CD4-positive, alpha-beta T cell treated with Interleukin-12 subunit alpha and Interleukin-12 subunit beta, for 1 hour (primary cell): ENCODE measurements at places on chromosomes 7 and 10.

- DNase-seq: no peak
Observed at GRCh38 chr7:18700147-18700546, 204.6 kb downstream of the HDAC9 start.

- no peak for DNase-seq
Observed at GRCh38 chr10:58894929-58895328, 281.5 kb upstream of the PHYHIPL start.

DNA sequence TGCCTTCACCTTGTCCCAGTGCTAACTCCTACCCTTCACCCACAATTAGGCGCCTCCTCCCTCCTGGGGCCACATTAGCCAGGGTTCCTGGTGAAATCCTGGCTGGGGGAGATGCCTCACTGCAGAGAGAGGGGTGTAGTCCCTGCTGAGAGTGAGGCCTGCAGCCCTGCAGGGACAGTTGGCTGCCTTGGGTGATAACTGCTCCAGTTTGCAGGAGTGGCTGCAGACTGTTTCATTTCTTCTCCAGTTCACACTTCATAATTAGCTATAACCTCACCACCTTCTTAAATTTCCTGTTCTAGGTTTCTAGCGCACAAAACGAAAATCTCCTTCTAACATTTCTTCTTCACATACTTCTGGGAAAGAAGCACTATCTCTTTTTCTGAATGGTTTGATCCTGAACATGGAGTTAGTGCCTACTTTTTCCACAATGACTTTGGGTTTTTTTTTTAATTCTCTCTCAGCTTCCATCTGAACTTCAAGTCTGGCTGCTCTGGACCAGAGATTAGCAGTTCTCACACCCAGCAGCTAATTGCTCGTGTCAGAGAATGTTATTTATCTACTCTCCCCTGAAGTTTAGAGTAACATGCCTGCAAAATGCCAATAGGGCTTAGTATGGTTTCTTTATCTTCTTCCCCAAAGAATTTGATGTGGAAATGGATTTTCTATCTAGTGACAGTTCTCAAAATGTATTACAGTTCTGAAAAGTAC is 15.5 kb upstream of the JAZF1 start:
- DNase-seq: no peak

DNA sequence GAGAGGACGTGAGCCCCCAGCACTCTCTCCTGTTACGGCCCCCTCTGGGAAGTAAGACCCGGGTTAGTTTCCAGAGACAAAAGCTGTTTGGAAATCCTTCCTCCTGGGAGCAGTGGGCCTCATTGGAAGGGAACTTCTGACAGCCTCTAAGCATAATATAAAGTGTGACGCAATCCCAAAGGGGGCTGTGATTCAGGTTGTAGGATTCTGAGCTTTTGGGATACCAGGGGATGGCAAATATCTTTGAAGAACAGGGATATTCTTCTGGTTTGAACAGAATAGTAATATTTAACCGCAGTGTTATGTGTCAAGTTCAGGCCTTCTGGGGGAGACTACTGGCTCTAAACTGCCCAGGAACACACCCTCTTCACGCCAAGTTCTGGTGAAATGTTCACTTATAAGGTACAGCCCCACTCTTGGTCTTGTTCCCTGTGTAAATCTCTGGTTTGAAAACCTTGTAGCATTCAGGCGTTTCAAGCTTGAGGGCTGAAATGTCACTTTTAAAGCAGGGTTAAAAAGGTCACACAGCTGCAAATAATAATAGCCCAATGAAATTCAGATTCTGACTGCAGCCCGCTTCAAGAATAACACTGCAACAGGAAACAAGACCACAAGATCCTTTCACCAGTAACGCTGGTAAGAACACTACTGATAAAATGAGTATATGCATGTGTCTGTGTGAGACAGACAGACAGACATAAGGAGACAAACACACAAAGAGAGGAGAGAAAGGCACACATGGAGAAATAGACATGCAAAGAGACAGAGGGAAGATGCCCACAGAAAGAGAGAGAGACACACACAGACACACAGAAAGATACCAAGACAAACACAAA is 69.0 kb downstream of the CREB5 start:
- DNase-seq: no peak

- no peak for DNase-seq
Observed at GRCh38 chr7:71285571-71286145, 153.7 kb downstream of the GALNT17 start.

- no peak for DNase-seq
Observed at GRCh38 chr7:120583899-120584586, 273.9 kb downstream of the TSPAN12 start.

DNA sequence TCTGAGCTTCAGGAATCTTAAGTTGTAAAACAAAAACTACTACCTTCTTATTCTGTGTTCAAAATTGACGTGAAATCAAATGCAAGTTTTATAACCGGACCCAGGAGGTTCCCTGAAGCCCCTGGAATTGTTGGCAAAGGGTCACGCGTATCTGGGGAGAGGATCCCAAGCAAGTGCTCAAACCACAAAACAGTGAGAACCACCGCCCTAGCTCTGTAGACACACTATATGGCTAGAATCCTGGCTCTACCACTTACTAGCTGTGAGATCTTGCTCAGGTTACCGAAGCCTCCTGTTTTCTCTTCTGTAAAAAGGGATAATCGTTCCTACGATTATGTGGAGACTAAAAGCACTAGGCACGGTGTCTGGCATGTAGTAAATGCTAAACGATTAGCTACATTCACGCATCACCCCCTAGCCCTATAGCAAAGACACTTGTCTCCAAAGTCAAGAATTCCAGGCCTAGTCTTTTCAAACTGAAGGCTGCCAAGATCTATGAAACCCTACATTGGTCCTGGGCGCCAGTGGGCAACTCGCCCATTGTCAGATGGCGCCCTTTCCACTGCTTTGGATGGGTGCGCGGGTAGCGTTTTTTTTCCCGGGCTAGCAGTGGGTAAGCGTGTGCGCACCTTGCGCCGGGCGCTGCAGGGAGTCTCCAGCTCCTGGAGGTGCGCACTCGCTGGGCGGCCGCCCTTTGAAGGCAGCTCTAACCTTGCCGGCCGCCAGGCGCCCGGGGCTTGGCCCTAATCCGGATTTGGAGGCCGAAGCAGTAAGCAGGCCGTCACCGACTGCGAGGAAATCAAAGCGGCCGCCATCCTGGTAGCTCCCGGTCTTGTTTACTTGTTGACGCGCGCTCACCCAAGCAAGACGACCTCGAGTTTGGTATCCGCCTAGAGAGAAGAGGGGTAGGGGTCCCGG is 11.6 kb upstream of the NKX2-3 start:
- no peak for DNase-seq

- no peak for DNase-seq
Observed at GRCh38 chr7:1297017-1297960, 64.6 kb downstream of the UNCX start.

- no peak for DNase-seq
Observed at GRCh38 chr10:78215645-78216044, 182.0 kb downstream of the RPS24 start.

DNA sequence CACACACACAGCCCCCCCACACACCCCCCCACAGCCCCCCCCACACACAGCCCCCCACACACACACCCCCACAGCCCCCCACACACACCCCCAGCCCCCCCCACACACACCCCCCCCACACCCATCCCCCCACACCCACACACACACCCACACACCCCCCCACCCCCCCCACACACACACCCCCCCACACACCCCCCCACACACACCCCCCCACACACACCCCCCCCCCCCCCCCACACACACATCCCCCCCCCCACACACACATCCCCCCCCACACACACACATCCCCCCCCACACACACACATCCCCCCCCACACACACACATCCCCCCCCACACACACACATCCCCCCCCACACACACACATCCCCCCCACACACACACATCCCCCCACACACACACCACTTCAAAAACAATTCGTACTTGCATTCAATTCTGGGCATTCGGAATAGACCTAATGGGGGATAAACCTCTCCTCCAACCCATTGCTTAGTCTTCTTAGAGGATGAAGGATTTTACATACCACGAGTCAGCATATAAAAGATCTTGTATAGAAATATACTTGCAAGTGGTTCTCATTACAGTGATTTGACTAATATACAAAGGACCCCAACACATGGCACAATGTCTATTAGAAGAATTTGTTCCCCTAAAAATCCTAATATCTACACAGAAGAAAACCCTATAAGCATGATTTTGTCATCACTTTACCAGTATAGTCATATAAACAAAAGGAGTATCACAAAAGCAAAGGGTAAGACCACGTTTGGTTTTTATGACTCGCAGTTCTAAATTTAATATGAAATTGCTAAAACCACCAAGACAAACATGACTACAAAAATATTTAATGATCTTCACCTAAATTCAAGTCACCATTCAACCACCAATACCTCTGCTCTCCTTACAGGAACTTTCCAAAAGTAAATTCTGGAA is 80.9 kb downstream of the DIP2C start:
- no peak for DNase-seq

- DNase-seq: no peak
Observed at GRCh38 chr10:43605850-43606322, 352 bp upstream of the ZNF485 start.

GRCh38 chr10:121553511-121554264 is 44.6 kb downstream of the FGFR2 start:
- no peak for DNase-seq

GRCh38 chr10:49242604-49243003 is 54.4 kb upstream of the TMEM273 start:
- no peak for DNase-seq

DNA sequence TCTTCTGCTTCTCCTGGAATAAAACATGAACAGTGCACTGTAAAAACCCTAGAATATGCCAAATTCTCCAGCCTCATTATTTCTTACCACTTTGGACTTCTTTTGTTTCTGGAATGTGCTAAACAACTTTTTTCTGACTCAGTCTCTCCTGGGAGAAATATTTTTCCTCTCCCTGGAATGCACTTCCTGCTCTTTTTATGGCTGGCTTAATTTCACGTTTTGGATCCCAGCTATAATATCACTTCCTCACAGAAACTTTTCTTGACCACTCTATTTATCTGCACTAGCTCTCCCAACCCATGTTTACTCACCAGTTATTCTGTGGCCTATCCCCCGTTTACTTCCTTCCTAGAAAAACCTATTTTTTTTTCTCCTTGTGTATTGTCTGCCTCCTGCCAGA is 26.7 kb downstream of the ABCB5 start:
- DNase-seq: no peak

- DNase-seq: no peak
Observed at GRCh38 chr7:112038353-112038752, 167.8 kb downstream of the DOCK4 start.

GRCh38 chr10:131318814-131319213 is 7.3 kb upstream of the TCERG1L start:
- no peak for DNase-seq

DNA sequence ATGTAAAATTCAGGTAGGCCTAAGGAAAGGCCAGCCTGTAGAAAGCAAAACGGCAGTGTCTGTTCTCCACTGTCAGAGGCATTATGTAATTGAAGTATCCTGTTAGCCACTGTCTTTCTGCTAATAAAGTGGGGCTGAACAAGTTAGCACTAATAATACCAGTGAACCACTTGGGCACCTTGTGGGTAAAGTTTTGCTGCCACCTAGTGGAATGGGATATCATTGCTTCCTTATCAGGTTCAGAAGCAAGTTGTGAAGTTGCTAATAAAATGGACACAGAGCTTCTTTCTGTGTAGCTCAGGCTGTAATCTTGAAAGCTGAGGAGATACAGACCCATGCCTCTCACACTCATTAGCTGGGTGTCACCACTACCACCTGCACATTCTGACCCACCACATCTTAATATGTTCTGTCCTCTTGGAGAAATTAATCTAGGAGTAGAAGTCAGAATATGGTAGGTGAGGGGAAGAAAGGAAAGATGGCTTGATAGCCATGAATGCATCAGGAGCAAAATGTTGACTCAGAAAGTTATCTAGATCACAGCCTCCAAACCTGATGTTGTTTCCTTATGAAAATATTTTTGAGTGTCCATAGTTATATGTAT is 175.1 kb downstream of the SEPTIN7 start:
- DNase-seq: peak; percentile 74

DNA sequence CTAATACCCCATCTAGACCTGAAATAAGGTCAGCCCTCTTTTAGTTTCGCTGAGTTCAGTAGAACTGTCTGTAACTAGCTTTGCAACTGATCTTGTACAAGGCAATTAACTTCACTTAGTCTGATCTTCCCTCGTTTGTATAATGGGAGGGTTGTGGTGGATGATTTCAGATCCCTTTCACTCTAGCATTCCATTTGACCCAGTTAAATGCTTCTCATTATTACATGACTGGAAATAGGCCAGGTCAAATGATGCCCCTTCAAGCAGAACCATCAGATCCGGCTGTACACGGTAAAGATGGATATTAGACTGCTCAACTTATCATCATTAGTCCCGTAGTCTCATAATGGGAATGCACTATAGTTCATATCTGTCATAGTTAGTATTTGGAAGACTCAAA is 1009.0 kb downstream of the LRMDA start:
- DNase-seq: no peak

DNA sequence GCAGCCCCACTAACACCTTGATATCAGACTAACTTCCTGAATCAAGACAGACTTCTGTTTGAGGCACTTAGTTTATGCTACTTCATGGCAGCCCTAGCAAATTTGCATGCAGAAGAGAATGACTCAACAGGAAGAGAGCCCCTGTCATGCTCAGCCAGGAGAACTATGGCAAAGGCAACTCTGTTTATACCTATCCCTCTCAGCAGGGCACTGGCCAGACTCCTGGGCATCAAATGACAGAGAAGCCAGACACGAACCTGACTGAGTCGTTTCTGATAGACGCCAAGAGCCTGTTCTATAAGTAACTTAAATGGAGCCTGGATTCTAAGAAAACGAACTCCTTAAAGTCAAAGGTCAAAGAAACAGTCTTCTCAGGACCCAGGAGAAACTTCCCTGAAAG is 50.9 kb upstream of the UNC5B start:
- no peak for DNase-seq

DNA sequence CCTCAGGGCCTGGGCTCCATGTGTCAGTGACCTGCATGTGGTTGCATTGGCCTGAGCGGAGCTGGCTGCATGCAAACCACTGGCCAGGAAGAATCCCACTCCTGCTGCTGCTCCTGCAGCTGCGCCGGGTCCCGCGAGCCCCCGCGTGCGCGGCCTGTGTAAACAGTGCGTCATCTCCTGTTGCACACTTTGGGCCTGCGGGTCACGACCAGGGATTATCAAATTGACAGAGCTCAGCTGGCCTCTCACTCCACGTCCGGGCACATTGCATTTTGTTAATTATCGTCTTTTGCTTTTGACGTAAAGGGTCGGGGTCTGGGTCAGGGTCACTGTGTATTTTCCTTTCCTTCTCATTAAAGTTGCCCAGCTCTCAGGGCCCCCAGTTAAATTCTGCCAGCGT is 132.6 kb downstream of the RGS10 start:
- no peak for DNase-seq

DNA sequence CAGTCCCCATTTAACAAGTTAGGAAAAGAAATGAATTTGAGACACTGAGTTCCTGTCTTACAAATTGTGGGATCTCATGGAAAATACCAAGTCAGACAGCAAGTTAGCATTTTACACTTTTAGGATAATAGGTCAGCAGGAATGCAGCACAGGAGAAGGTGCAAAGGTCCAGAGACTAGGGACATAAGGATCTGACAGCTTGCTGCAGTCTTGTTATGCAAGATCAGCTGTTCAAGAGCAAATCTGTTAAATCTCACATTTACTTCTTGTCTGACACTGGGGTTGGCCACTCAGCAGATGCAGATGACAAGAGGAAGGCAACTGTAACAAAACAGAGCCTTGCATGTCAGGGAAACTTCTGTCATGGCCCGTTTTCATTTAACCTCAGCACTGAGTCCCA is 239.6 kb downstream of the PHF14 start:
- no peak for DNase-seq

- no peak for DNase-seq
Observed at GRCh38 chr7:158372400-158373342, 215.0 kb downstream of the PTPRN2 start.
